ENCODE measurements at places on chromosomes 13 and 19.
A peak's percentile ranks its signal among the peaks of the same experiment; 100 is the strongest.

DNA sequence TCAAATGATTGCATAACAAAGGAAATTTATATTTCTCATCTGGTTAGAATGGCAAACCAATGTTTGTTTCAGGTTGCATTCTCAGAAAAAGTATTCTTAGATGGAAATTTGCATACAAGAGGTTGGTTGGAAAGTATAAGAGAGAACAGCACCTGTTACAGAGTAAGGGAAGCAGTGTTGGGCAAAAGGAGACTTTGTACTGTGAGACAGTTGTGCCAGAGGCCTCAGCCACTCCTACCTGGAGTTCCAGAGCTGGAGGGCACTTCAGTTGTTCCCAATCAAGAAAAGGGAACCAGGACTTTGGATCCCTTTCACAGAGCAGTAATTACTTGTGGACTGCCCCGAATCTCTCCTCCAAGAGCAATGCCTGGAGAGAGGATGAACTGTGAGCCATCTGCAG lies 81.8 kb downstream of the SPRY2 start:
- no peak for DNase-seq

DNA sequence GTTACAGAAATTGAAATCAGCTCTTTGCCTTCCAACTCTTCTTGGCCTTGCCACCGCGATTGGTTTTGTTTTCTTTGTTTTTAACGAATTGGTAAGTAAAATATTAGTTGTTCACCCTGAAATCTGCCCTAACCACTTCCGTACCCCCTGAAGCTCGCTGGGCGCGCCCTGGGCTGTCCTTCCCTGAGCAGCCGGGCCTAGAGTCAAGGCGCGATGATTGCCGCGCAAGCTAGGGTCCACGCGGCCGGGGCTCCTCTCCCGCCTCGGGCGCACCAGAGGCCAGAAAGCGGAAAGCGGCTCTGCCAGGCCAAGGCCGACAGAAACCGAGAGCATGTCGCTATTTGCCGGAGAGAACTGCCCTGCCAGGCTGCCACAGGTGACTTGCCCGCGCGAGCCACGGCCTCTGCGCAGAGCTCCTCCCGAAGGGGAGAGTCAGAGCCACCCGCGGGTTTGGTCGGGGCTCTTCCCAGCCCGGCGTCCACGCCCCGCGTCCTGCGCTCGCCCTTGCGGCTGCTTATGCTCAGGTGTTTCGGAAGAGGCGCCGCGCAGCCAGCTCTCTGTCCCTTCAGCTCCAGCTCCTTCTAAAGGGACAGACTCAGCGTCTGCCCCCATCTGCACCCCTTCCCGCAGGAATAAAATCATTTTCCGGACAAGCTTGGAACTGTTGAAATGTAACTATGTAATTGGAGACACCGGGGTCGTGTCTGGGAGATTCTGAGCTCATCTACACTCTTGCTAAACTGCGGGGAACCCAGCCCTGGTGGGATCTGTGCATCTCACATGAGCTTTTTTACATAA lies 6.6 kb upstream of the CDX2 start:
- DNase-seq, result no peak

GRCh38 chr13:75391432-75392100 lies 90.4 kb downstream of the TBC1D4 start:
- no peak for DNase-seq

GRCh38 chr19:44886141-44886540 lies 4.9 kb upstream of the TOMM40 start:
- DNase-seq, result no peak

GRCh38 chr13:75830842-75831241 lies 194.7 kb downstream of the LMO7 start:
- DNase-seq, result no peak

- DNase-seq, result no peak
Measured at GRCh38 chr13:34847766-34848165, 94.3 kb upstream of the NBEA start.

- DNase-seq, result no peak
Measured at GRCh38 chr19:46892252-46893179, 31.7 kb downstream of the ARHGAP35 start.

GRCh38 chr13:44484562-44485138 lies 91.5 kb downstream of the TSC22D1 start:
- DNase-seq, result no peak

- no peak for DNase-seq
Measured at GRCh38 chr19:10468133-10468532, 35.0 kb downstream of the KEAP1 start.

- no peak for DNase-seq
Measured at GRCh38 chr13:109989686-109990085, 203.3 kb upstream of the IRS2 start.

- no peak for DNase-seq
Measured at GRCh38 chr19:15248648-15249527, 16.6 kb upstream of the EPHX3 start.

DNA sequence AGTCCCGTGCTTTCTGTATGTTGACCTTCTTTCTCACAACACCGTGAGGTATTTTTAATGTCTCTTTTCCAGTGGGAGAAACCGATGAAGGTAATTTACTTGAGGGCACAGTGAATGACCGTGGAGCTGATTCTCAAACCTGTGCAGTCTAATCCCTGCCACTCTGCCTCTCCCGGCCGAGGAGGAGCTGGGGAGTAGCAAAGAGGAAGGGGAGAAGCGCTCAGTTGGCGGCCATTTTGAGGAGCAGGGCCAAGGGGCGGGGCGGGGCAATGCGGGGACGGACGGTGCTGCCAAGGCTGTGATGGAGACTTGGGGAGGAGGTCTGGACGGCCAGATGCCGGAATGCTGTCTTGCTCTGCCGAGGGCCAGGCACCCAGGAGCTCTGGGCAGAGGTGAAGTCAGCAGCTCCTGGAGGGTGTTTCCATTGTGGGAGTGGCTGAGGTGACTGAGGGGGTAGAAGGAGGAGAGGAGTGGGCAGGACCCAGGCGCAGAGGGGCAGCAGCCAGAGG lies 12.4 kb upstream of the RANBP3 start:
- no peak for DNase-seq

DNA sequence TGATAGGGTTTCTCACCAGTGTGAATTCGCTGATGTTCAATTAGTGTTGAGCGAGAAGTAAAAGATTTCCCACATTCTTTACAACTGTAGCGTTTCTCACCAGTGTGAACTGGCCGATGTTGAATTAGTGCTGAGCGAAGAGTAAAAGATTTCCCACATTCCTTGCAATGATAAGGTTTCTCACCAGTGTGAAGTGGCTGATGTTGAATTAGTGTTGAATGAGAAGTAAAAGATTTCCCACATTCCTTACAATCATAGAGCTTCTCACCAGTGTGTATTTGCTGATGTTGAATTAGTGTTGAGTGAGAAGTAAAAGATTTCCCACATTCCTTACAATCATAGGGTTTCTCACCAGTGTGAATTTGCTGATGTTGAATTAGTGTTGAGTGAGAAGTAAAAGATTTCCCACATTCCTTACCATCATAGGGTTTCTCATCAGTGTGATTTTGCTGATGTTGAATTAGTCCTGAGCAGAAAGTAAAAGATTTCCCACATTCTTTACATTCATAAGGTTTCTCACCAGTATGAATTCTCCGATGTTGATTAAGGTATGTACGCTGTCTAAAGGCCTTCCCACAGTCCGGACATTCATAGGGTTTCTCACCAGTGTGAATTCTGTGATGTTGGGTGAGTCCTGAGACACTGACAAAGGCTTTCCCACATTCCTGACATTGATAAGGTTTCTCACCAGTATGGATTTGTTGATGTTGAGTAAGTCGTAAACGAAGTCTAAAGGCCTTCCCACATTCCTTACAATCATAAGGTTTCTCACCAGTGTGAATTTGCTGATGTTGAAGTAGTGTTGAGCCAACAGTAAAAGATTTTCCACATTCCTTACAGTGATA lies 24.0 kb downstream of the ZNF850 start:
- DNase-seq, result no peak

GRCh38 chr13:113612607-113613006 lies 28.1 kb downstream of the TFDP1 start:
- DNase-seq, result no peak

DNA sequence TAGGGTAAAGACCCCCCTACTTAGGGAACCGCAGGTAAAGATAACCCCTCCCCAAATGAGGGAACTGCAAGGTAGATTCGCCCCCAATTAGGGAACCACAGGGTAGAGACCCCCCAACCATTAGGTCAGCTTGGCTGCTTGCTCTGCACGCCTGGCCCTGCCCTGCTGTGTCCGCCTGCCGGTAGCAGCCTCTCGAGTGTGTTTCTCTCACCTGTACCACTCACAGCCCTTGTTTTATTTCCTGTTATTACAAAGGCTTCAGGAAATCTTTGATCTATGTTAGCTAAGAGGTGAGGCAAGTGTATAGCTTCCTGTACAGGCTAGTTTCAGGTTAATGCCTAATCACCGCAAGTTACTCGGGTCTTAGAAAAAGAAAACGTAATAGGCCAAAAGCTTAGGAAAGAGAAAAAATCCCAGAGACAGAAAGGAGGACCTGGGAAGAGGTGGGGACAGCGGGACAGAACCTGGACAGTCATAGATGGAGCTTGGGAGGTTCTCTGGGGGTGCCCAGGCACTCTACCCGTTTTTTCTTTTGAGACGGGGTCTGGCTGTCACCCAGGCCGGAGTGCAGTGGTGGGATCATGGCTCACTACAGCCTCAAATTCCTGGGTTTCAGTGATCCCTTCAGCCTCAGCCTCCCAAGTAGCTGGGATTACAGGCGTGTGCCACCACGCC lies 23.1 kb upstream of the EIF3G start:
- DNase-seq, result no peak

- DNase-seq, result no peak
Measured at GRCh38 chr13:102317593-102317992, 84.3 kb downstream of the FGF14 start.

DNA sequence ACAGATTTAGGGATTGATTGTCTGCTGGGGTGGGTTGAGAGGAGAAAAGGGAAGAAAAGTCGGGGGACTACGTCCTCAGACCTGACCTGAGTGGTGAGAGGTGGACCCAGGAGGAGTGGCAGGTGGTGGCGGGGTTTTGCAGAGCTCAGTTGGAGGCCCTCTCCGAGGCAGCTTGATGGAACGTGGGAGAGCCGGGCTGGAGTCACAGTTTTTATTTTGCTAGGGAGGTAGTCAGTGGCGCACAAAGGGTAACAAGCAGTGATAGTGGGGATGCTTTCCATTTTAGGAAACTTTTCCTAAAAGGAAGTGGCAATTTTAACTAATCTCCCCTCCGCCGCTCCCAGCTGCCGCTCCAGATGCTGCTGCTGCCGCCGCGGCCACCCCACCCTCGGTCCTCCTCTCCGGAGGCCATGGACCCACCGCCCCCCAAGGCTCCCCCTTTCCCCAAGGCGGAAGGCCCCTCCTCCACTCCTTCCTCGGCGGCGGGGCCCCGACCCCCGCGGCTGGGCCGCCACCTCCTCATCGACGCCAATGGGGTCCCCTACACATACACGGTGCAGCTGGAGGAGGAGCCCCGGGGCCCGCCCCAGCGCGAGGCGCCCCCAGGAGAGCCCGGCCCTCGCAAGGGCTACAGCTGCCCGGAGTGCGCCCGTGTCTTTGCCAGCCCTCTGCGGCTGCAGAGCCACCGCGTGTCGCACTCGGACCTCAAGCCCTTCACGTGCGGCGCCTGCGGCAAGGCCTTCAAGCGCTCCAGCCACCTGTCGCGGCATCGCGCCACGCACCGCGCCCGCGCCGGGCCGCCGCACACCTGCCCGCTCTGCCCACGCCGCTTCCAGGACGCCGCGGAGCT lies 1.1 kb upstream of the ZNF581 start:
- DNase-seq, result peak; percentile 60

DNA sequence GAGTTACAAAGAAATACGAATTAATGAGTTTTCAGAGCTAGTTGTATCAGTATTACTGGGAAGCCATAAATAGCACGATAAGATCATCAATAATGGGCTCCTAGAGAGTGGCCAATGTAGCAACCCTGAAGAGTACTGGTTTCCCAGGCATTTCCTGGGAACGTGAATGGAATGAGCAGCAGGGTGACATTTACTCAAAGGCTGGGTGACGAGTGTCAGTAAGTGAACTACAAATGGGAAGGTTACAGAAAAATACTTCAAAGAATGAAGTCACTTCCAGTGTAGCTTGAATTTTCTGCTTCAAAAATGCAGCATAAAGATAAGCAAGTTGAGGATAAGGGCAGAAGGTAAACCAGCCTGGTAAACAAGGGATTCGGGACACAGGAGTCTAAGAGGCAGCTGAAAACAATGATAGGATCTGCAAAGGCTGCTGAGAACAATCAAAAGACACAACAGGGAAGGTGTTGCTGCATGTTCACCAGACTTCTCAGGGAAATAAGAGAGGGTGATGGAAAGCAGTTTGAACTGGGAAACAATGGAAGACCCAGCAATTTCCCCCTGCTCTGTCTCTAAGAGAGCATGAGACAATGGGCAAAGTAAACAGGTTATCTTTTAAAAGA lies 48.6 kb upstream of the POSTN start:
- no peak for DNase-seq

GRCh38 chr19:47075941-47076340 lies 27.5 kb upstream of the TMEM160 start:
- DNase-seq, result no peak

GRCh38 chr19:6728346-6728745 lies 7.9 kb upstream of the C3 start:
- DNase-seq, result no peak

DNA sequence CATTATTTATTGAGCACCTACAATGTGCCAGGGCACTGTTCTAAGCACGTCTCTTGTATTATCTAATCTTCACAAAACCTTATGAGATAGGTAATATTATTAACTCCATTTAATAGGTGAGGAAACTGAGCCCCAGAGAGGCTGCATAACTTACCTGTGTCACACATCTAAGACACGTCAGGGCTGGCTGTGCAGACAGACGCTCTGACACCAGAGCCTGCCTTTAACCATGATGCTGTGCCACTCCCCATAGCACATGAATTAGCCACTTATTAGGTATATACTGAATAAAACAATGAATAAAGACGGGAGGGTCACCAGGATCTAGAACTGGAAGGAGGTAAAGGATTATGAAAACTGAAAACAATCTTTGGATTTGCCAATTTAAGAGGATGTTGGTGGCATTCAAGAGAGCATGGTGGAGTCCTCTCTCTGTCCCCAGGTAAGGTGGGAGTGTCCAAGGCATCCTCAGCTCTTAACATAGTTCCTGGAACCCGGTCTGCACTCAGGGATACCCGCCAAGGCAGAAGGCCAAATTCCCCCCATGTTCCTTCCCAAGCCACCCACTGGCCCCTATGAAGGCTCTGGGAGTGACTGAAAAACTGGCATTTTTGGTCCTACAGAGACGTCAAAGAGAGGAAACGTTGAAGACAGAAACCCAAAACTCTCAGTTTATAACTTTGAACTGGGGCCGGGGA lies 479.7 kb downstream of the FOXO1 start:
- no peak for DNase-seq

DNA sequence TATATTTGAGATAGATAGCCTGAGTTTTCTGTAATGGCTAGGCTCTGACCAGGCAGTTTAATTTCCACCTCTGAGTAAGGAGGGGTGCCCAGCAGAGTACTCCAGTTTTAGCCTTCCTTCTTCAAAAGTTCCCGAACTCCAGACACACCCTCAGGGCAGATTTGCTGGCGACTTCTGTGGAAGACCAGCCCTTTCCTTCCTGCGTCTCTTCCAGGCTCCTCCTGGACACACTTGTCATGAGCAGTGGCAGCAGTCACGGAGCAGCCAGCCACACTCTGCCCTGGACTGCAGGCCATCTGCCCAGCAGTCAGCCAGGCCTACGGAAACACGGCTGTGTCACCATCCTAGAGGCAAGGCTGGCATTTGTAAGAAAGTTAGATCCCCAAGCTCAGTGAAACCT lies 6.6 kb upstream of the FLT1 start:
- DNase-seq, result no peak

- DNase-seq, result no peak
Measured at GRCh38 chr19:10991521-10992081, 30.8 kb downstream of the SMARCA4 start.

Measured in stimulated activated CD8-positive, alpha-beta memory T cell treated with anti-CD3 and anti-CD28 coated beads, Interleukin-4, amount 100 ng/mL, for 48 hours (primary cell).